ENCODE measurements at places on chromosomes 12 and 14.
A peak's percentile ranks its signal among the peaks of the same experiment; 100 is the strongest.

- DNase-seq: no peak
Observed at GRCh38 chr12:51320311-51320694, 3.7 kb downstream of the BIN2 start.

GRCh38 chr12:79567175-79567563 lies 123.6 kb downstream of the PAWR start:
- no peak for DNase-seq

GRCh38 chr12:106300761-106301160 lies 1.8 kb upstream of the TCP11L2 start:
- DNase-seq: no peak

GRCh38 chr14:102125546-102125945 lies 14.2 kb upstream of the WDR20 start:
- no peak for DNase-seq

DNA sequence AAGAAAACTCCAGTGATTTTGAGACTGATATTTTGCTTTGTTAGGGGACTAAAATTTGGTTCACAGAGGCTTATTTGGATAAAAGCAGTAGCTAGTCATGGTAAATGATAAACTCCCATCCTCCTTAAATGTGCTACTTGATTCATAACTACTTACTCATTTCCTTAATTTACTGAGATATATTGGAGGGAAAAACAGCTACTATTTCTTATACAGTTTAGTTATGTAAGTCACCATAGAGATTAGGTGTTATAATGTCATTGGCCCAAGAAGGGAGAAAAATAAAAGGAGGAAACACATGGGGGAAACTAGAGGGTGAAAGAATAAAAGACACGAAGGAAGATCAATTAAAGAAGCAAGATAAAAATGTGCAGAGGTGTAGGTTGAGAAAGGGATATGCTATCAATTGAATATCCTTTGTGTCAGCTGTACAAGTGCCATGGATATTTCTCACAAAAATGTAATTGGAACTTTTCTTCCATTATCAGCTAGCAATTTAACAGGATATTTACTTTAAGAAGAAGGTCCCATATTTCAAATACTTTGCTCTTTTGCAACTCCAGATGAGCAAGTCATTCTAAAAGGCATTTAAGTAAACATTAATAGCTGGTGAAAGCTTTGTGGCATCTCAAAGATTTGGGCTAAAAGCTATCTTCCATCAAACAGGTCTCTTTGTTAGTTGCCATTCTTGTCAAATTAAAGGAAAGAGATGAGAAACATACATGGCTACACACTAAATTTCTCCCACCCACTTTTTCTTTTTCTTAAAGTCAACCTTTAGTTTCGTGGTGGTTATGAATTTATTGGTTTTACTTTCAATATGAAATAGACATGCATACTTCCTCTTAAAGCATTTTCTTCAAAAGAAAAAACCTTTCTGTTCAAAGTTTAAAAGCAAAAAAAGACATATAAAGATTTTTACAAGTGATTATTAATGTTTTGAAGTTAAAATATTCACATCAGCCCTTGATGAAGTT lies 439.5 kb downstream of the CCER1 start:
- DNase-seq: no peak

DNA sequence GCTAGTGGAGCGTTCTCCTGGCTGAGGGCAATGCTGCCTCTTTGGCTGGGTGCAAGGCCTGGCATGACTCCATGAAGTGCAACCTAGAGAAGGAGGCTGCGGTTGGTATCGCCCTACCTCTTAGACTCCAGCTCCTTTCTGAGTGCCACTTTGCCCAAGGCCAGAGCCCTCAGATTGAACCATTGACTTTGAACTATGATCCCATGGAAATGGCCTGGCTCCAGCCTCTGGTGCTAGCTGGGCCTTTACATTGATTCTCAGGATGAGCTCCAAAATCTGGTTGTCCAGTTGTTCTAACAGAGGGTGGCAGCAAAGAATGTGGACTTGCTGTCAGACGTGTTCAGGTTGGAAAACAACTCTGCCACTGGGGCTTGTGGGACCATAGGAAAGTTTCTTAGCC lies 16.1 kb upstream of the SMOC1 start:
- DNase-seq: no peak

- DNase-seq: no peak
Observed at GRCh38 chr14:100944052-100944451, 40.5 kb upstream of the RTL1 start.

DNA sequence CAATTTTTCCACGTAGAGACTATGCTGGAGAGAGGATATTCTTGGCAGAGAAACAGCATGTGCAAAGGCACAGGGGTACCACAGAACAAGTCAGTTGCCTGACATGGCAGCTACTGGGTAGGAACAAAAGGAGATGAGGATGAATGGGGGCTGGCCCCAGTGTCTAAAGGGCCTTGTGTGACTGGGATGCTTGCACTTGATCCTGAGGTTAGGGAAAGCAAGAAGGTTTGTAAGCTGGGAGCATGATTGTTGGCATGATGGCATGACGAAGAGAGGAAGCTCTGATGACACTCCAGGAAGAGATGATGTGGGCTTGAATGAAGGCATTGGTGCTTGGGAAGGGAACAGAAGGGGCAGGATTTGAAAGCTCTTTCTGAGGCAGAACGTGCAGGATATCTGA lies 139.1 kb downstream of the ZFP36L1 start:
- no peak for DNase-seq

- DNase-seq: no peak
Observed at GRCh38 chr12:92973614-92974013, 44.5 kb upstream of the EEA1 start.

DNA sequence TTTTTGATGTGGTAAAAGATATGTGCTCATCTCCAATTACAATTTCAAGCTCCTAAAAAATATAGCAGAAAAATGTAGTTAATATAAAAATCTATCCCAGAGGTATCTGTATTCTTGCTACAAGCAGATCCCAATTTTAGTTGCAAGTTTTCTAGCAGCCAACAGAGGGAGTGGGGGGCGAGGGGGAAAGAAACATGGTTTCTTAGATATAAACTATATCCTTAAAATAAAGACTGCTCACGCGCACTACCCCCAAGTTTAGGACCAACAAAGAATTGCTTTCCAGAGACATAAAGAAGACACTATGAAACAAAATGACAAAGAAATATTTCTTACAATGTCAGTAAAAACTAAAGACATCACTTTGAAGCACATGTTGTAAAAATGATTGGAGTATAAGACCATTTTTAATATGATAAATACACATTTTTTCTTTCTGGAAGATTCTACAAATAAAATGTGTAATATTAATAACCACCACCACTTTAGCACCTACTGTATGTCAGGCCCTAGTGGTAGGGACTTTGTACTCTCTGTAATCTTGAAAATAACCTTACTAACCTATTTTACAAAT lies 5.4 kb downstream of the MAGOHB start:
- DNase-seq: no peak

GRCh38 chr14:94827711-94828447 lies 58.0 kb upstream of the GSC start:
- DNase-seq: no peak

DNA sequence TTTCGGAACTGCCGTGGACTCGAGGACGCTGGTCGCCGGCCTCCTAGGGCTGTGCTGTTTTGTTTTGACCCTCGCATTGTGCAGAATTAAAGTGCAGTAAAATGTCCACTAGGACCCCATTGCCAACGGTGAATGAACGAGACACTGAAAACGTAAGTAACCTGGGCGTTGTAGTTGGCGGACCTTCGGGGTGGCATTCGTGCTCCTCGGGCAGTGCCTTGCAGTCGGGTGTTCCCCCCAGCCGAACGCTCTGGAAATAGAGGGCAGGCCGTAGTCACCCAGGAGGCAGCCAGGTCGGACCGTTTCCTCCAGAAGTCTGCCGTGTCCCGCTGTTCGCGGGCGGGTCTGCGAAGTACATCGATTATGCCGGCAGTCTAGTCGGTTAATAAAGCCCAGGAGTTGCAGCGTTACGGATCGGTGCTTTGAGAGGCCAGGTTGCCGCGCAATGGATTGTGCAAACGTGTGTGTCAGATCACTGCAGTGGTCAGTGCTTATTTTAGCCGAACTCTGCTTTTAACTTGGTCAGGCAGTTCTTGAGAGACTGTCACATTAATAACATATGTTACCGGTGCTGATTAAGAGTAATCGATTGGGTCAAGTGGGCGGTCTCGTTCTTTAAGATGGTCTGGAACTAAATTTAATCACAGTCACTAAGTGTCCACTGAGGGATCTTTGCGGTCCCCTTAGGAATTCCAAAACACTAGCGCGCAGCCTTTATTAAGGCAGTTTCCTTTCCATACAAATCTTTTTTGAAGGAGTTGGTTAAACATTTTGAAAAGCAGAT lies 906 bp downstream of the MARK3 start:
- DNase-seq: no peak

DNA sequence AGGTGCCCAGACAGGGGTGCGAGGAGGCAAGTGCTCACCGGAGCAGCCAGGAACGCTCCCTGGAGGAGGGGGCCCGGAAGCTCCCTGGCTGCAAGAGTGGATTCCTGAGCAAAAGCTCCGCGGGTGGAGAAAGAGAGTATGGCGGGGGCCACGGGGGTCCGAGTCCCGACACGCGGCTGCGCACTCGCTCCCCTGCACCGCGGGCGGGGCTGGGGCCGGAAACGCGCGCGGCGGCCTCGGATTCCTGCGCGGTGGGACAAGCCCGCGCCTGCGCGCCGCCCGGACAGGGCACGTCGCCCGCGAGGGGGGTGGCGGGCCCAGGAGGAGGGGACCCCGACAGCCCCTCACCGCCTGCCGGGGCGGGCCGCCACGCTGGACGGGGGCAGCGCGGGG lies 27.8 kb upstream of the GPR132 start:
- DNase-seq: no peak

GRCh38 chr12:9064201-9064814 lies 51.4 kb downstream of the A2M start:
- DNase-seq: peak; percentile 70

DNA sequence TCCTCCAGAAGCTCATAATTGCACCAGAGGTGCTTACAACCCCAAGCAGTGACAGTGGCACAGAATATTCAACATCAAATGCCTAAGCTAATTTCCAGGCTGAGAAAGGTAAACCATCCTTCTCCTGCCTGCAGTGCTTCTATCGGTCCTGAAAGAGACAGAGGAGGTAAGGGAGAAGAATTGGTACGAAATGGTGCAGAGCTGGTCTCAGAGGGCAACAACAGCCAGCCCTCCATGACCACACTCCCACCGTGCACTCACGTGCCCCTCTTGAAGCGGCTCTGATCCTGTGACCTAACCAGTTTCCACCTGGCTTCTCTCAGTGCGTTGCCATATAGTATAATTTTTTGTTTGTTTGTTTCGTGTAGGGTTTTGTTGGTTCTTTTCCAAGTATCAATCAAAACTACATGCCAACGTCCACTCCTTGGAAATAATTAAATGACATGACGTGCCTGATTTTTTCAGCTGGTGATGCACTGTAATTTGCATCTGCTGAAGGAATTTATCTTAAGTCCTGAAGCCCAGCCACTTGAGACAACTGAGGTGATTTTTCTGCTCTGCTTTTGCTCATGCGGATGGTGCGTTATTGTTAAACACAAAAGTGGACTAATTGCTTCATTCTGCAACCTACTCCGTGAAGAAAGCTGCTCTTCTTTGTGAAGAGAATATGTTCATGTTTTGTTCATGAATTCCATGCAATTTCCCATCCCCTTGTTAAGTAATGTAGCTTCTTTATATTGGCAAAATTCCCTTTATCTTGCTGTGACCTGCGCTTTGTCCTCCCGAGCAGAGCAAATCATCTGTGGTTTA lies 1.3 kb upstream of the ATP2A2 start:
- no peak for DNase-seq

DNA sequence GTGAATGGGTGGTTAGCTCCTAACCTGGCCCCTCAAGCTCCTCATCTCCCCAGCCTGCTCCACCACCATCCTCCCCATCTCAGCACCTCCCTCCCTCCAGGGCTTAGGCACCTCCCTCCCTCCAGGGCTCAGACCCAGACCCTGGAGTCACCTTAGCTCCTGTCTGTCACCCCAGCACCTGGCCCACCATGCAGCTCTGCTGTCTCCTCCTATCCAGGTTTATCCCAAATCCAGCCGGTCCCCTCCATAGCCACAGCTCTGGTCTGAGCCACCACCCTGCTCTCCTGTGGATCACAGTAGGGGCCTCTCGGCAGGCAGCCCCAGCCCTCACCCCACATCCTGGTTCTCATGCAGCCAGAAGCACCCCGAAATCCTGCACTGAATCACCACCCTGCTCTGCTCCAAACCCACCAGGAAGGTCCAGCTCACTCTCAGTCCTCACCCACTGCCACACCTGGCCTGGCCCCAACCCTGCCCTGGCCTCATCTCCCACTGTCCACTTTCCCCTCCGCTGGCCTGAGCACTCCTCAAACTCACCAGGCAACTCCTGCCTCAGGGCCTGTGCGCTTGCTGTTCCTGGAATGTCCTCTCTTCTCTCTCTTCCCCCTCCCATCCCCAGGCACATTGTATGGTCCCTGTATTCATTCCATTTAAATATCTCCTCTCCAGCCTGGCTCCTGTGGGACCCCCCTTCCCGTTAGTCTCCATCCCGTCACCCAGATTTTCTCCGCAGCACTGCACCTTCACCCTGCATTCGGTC lies 62.6 kb downstream of the DIO3 start:
- no peak for DNase-seq

DNA sequence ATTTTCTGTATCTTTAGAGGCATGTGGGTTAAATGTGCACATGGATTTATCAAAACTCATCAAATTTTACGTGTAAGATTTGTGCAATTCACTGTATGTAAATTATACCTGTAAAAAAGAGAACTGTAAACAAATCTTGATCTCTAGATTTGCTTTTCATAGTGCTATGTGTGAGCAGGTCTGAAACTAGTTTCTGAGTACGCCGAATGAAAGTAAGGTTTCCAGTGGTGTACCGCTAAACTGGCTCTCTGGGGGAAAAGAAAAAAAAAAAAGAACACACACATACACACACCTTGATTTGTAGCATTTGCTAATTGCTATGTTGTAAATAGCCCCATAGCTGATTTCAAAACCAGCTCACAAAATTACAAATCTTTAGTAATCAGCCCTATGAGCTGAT lies 8.6 kb upstream of the SLC41A2 start:
- no peak for DNase-seq

- no peak for DNase-seq
Observed at GRCh38 chr14:99755068-99755405, 38.2 kb upstream of the EML1 start.

GRCh38 chr12:28517101-28517500 lies 326.8 kb downstream of the CCDC91 start:
- no peak for DNase-seq

DNA sequence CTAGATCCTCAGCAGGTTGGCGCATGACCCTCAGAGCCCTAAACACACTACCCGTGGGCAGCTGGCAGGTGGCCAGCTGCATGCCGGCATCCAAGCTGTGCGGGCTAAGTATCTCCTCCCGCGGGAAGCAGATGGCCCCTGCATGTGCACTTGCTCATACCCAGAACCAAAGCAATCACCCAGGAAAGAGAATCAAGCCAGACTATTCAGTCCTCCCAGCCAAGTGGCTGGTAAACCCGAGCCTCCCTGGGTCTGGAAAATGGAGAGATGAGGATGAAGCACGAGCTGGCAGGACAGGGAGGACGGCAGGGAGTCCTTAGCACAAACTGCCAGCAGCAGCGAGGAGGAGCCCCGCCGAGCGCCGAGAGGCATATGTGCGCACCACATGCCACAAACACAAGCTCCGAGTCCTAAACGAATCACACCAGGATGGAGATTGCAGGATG lies 139.7 kb downstream of the RIMBP2 start:
- no peak for DNase-seq
